ENCODE measurements at places on chromosomes 13 and 19. TPM values are rescaled to one million over a fixed set of nuclear protein-coding genes. Genes with fewer than 3 reads are reported as not detected.

The CPB2 gene
- polyA plus RNA-seq: 0.19 TPM

The ZIM2 gene
- polyA plus RNA-seq: 1.4 TPM

The FAM216B gene
- not detected for polyA plus RNA-seq

The DKKL1 gene
- 6.4 TPM for polyA plus RNA-seq

The FAAP24 gene
- polyA plus RNA-seq: 3.4 TPM

Data from right renal pelvis (tissue), 4 donors.